Stimulated activated CD4-positive, alpha-beta T cell treated with anti-CD3 and anti-CD28 coated beads, Interleukin-1b, Interleukin-23, amount 100 ng/mL, for 48 hours (primary cell): ENCODE measurements at places on chromosomes 7 and 10.

DNA sequence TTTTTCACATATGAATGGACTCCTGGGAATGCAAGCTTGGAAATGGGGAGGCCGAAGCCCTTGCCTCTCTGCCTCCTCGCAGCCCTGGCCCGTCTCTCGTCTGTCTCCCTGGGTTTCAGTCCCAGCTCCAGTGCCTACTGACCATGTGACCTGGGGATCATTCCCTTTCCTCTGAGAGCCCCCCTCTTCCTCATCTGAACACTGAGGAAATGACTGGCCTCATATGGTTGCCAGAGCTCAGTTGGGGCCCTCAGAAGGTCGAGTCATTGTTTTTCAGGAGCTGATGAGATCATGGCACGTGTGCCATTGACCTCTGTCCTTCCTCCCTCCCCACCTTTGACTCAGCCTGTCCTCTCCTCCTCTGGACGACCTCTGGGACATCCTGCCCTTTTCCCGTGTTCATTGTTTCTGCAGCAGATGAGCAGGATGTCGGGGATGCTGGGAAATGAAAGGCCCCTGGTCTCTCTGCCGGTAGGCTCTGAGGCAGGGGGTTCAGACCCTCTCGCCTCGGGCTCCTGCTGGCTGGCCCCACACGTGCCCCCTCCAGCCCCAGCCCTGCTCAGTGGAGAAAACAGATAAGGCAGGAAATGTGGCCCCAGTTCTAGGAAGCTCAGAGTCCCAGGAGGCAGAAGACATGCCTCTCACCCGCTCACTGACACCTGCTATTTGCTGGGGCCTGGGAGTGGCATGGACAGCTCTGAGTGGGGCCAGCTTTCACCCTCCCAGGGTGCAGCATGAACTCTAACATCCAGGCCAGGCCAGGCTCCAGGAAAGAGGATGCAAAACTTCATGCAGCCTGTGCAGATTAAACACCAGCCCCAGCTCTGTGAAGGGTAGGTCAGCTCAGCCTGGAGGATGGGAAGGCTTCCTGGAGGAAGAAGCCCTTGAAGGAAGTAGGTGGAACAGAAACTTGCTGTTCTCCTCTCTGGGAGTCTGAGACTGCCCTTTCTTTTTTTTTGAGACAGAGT is 8.3 kb upstream of the PPP1R35 start:
- DNase-seq = no peak

GRCh38 chr7:141928845-141929195 is 12.6 kb downstream of the OR9A4 start:
- DNase-seq = no peak

DNA sequence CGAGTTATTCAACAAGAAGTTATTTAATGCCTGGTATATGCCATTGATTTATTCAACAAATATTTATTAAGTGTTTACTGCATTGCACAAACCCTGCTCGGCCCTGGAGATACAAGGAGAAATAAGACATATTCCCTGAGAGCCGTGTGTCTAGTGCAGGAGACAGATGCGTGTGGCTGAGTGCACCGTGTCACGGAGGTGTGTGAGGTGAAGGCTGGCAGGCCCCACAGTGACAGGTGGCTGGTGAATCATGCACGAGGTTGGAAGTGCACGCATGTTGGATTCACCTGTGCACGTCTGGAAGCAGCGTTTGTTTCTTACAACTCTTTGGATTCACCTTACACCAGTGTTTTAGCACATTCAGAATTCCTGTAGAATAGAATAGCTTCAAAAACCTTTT is 136.6 kb upstream of the SHH start:
- DNase-seq = no peak

DNA sequence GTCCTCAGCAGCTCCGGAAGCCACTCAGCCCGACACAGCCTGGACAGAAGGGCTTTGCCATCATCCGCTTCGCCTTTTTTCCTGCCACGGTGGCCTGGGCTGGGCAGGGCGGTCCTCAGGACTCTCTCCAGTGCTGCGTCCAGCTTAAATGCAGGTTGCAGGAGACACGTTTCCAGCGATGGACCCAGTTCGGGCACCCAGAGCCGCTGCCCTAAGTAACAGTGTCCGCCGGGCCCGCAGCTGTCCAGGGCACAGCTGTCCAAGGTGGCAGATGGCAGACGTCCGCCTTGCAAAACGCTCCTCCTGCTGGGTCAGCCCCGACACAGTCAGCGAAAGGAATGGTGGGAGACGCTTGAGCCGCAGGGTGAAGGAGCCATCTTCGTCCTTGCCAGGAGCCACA is 37.0 kb upstream of the FOXL3 start:
- no peak for DNase-seq

DNA sequence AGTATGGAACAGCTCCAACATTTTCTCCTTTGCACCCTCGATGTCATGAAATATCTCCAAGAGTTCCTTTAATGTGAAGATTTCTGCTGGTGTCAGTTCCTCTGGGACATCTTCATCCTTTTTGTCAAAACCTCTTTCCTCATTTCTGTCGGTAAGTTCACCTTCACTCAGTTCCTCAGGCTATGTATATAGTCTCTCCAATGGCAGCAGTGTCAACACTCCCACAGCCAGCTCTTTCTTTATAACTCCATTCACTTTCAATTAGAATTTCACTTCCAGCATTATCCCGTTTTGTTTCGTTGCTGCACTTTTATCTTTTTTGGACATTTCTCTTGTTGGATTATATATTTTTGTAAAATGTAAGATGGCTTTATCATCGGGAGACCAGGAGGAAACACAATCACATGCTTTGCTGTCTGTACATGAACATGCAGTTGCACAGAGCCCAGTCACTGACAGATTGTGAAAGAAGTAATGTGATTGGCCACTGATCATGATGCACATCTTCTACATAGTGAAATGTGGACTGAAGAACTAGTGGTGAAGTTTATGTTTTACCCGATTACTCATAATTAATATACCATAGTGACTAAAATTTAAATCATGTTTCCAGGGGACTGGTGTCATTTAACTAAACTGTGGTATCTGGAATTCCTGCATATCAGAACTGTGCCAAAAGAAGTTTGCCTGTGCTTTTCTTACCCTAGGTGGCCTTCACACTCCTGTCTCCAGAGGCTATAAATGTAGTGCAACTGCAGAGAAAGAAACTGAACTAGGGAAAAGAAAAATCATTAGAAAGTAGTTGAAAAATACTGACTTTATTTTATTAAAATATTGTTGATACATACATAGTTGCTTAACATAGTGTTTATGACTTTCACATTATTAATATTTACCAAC is 289.6 kb downstream of the PPP1R3A start:
- no peak for DNase-seq

- DNase-seq = no peak
Observed at GRCh38 chr7:2785071-2785500, 59.0 kb downstream of the GNA12 start.

- no peak for DNase-seq
Observed at GRCh38 chr10:81564143-81564542, 310.9 kb upstream of the NRG3 start.

- DNase-seq = no peak
Observed at GRCh38 chr7:139898483-139898882, 69.4 kb downstream of the TBXAS1 start.

DNA sequence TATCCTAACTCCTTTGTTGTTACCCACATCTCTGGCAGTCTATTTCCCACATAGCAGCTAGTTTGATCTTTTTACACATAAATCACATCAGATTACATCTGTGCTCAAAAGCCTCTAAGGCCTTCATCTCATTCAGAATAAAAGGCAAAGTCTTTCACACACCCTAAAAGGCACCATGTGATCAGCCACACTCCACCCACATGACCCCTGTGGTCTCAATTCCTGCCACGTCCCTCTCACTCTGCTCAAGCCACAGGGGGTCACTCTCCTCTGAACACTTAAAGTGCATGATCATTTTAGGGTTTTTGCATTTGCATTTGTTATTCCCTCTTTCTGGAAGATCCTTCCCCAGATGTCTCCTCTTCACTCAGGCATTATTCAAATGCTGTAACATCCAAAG is 30.8 kb downstream of the ELAPOR2 start:
- DNase-seq = no peak

GRCh38 chr10:116796469-116796868 is 52.8 kb upstream of the ENO4 start:
- DNase-seq = no peak

DNA sequence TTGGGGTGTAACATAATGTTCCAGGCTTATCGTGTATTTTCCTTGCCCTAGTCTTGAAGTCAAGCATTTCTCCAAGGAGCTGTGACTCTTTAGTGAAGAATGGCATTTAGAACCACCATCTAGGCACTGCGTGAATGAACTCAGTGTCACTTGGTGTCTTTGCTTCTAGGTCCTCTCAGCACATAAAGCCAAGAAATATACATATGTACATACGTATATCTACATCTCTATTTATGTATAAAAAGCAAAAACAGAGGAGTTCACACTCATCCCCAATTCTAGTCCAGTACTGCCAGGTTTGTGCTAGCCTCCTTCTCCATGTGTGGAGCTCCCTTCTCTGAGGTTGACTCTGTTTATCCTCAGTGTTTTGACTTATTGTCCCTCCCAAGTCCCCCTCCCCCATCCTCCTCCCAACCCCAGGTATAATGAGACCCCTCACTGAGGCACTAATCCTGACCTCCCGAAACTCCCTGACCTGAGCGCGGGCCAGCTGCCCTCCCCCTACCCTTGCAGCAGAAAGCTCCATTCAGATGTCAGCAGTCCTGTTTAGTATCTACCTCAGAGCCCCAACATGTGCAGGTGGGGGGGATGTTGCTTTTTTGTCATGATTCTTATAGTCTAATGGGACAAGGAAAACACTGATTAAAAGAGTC is 61.5 kb downstream of the GDI2 start:
- DNase-seq = no peak

DNA sequence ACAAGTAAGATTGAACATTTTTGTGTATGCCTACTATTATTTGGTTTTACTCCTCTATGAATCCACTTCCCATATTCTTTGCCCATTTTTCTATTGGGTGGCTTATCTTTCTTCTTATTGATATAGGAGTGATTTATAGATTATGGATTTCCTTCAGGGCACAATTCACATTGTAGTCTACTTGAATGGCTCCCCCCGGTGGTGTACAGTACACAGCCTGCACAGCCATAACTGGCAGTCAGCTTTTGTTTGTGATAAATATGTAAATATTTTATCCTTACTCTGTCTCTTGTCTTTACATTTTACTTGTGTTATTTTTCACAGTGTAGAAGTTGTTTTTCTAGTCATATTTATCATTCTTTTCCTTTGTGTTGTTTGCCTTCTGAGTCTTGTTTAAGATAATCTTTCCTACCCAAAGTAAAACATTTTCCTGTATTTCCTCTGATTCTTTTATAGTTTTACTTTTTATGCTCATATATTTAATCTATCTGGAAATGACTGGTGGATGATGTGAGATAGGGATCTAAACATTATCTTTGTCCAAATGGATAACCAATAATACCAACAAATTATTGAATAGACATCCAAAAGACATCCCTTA is 23.9 kb upstream of the CALD1 start:
- peak; percentile 36 for DNase-seq

- no peak for DNase-seq
Observed at GRCh38 chr7:26492816-26493215, 201.2 kb downstream of the SNX10 start.

- no peak for DNase-seq
Observed at GRCh38 chr10:119352042-119352441, 144.7 kb downstream of the GRK5 start.

- no peak for DNase-seq
Observed at GRCh38 chr10:14380746-14381145, 50.0 kb upstream of the FRMD4A start.

GRCh38 chr7:107995184-107996071 is 7.5 kb downstream of the LAMB1 start:
- DNase-seq = no peak

- DNase-seq = no peak
Observed at GRCh38 chr7:123122916-123123315, 76.9 kb downstream of the SLC13A1 start.

- no peak for DNase-seq
Observed at GRCh38 chr10:20132816-20133215, 316.6 kb downstream of the PLXDC2 start.

DNA sequence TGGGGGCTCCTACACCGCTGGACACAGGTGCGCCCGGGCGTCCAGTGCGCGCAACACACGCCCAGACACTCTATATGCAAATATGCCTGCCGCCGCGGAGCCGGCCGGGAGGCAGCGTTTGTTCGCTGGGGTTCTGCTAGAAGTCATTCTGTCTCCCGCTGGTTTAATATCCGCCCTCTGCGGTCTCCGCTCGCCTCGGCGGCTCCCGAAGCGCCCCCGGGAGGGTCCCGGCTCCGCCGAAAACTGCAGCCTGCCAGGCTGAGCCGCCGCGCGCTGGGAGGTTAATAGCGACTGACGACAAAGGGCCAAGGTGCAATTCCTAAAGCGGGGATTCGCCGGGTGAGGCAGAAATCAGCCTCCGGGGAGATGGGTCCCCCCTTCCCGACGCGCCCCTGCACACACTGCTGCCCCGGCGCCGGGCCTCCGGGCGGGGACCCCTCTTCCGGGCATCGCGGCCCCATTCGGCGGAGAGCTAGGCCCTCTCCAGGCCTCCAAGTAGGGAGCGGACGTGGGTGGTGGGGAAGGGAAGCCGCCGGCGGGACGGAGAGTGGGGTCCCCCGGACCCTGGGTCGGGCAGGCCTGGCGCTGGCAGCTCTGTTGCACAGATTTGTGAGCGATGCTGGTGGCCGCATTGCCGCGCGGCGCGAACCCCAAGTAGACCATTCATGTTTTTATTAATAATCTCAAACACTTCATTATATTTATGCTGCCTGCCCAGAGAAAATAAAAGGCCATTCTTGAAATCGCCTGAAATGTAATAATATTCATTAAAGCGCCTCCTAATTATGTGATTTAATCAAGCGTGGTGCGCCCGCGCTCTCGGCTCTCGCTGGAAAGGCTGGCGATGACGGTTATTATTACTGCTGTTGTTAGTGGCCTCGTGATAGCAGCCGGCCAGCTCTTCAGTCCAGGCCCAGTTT is 9.1 kb downstream of the EN2 start:
- peak; percentile 51 for DNase-seq

- no peak for DNase-seq
Observed at GRCh38 chr10:47164800-47165128, 135.2 kb upstream of the GDF10 start.

DNA sequence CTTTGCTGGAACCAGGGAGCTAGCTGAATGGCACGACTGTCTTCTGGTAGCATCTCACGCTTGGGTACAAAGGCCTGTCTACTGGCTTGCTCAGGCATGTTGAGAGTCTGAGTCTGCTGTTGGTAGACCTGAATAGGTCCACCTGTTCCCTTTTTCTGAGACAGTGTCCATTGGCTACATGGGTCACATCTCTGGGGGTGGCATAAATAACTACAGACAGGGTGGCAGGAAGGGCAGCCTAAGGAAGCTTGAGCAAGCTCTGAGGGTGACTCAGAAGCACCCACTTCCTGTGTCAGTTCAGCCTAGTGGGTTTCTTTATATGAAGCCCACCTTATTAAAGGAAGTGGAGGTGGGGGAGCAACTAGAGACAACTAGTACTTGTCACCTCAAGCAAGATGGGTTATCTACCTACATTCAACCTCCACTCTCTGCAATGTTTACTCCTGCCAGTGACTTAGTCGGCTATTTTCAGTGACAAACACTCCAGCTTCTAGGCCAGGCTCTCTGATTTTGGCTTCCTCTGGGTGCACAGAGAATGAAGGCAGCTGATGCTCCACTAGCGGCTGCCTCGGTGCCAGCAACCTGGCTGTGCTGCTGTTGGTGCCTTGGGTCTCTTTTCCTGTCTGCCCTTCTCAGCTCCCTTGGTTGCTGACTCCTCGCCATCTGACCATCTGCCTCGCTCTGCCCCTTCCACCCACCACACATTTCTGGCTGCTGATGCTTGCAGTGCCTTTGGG is 5.7 kb upstream of the ZYX start:
- DNase-seq = no peak

- no peak for DNase-seq
Observed at GRCh38 chr10:22609719-22610465, 104.5 kb downstream of the PIP4K2A start.
